ENCODE measurements at places on chromosomes 12 and 14.

GRCh38 chr14:58107947-58108552 is 44.0 kb downstream of the ARMH4 start:
- no peak for ATAC-seq

DNA sequence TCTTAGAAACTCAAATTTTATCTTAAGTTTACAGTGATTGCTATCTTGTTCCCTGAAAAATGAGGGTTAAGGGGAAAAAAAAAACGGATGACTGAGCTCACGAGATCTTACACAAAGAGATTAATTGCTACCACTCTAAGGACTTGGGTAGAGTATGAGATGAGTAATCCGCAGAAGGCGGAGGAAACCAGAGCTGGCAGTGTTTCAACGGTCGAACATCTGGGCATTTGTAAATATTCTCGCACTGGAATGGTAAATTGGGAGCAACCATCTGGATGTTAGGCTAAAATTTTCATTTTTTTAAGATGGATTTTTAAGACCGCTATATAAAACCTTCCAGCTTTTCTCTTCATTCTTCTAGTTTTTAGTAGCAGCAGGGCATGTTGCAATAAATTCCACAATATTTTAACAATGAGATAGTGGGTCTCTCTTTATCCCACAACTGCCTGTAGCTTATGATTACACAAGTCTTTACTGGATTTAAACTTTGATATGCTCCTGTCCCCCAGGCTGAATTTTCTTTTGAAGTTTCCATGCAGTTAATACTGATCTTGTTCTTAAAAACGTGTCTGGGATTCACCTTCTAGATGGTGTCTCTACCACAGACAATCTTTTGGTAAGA is 1324.1 kb downstream of the AACS start:
- no peak for ATAC-seq

GRCh38 chr12:63955831-63956666 is 111.5 kb downstream of the SRGAP1 start:
- no peak for ATAC-seq

GRCh38 chr14:100532906-100533655 is 54.1 kb downstream of the BEGAIN start:
- ATAC-seq, result no peak

- no peak for ATAC-seq
Measured at GRCh38 chr14:33647385-33647786, 303.5 kb downstream of the EGLN3 start.

- ATAC-seq, result no peak
Measured at GRCh38 chr12:31880340-31880739, 78.9 kb upstream of the RESF1 start.

DNA sequence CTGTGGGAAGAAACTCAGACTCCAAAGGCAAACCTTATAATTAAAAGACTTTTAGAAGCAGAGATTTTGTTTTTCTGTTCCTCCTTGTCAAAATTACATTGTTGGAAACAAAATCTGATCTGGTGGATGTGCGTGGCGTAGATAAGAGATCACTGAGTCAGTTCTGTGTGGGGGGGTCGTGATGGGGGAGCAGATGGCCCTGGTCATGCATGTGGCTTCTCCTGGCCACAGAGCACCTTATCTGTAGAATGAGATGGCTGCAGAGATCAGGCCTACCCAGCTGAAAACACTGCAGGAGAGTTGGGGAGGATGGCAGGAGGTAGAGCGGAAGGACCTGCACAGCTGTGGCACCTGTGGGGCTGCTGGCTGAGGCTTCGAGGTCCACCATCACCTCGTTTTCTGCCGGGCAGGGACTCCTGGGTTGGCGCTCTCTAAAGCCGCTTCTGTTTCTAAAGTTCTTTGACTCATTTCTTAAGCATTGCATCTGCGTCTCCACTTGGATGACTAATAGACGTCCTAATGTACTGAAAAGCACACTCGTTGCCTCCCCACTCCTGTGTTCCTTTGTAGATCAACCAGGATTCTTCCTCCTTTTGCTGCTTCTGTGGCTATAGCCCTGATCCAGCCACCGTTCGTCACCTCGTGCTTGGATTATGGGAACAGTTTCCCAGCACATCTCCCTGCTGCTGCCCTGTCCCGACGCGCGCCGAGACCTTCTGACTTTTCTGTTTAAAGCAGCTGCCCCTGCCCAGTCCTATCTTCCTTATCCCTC is 93.4 kb downstream of the TSPAN9 start:
- no peak for ATAC-seq

GRCh38 chr14:72759670-72760069 is 134.2 kb downstream of the DPF3 start:
- no peak for ATAC-seq

DNA sequence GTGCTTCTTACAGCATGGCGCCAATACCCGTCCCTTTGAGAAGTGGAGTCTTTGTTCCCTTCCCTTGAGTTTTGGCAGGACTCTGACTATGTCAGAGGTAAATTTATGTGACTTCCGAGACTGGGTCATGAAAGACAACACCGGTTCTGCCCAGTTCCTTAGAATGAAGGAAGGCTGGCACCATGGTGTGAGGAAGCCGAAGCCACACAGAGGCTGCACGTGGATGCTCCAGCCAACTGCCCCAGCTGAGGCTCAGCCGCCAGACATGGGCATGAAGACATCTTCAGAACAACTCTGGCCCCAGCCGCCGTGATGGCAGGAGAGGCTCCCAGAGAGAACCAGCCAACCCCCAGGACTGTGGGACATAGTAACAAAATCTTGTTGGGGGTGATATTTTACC is 111.2 kb downstream of the CALM1 start:
- no peak for ATAC-seq

- ATAC-seq, result no peak
Measured at GRCh38 chr14:34680806-34681479, 33.5 kb downstream of the CFL2 start.

GRCh38 chr12:1591543-1591942 is 2.8 kb downstream of the FBXL14 start:
- ATAC-seq, result no peak

GRCh38 chr14:21068521-21069387 is 1.4 kb upstream of the ARHGEF40 start:
- ATAC-seq, result peak; percentile 61

GRCh38 chr14:94170136-94170535 is 4.0 kb upstream of the PPP4R4 start:
- ATAC-seq, result no peak

DNA sequence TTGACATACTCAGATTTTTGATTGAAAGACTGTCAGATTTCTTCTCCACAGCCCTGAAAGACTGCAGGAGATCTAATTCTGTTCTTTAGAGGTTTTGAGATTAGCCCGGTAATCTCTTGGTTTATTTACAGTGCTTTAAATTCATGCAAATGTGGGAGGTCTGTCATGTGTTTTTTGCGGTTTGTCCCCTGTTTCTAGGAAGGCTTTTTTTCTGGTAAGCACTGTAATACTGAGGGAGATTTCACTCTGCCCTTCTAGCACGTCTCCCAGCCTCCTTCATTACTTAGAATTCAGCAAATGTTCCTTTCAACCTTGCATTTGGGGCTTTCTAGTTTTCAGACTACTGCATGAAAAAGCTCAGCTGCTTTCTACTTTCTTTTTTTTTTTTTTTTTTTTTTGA is 31.1 kb downstream of the GPHN start:
- ATAC-seq, result no peak

DNA sequence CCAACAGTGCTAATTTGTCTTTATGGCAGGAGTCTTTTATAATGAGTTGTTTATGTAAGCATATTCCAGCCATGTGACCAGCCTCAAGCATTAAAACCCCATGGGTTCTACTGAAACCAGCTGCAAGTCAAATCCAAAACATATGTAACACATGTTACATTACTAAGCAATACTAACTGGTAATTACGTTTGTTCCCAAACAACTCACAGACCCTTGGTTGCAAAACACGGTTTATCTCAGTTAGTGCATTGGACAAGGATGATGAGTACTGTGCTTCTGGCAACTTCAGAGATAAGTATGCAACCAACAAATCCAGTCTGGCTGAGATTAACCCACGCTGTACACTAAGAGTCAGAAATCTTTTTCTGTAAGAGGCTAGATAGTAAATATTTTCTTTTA is 110.1 kb upstream of the FAR2 start:
- no peak for ATAC-seq

GRCh38 chr14:94043756-94044475 is 17.8 kb downstream of the OTUB2 start:
- no peak for ATAC-seq

GRCh38 chr14:56989359-56989758 is 179.1 kb upstream of the OTX2 start:
- ATAC-seq, result no peak

DNA sequence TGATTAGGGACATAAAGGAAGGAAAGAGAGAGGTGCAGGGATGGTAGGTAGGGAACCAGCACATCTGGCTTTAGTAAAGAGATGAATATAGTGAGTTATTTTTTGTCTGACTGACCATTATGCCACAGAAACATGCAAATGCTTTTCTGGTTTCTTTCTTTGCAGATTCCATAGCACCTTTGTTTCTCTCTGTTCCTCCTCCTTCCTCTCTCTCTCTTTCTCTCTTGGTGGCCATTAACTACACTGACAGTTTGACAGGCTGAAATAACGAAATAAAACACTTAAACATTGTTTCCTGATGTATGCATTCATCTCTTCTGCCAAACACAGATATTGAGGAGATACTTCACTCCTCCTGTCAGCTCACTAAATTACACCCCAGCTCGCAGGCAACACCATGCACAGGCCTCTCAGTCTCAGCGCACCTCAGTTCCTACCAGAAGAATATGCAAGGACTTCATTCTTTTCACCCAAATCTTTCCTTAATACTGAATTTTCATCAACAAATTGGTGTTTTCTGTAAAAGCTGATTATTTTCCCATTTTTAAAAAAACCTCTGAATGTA is 406.9 kb upstream of the SOX5 start:
- no peak for ATAC-seq

- no peak for ATAC-seq
Measured at GRCh38 chr12:124452576-124453331, 114.7 kb downstream of the NCOR2 start.

- no peak for ATAC-seq
Measured at GRCh38 chr14:54349713-54350112, 47.1 kb upstream of the CDKN3 start.

GRCh38 chr12:68803948-68804656 is 3.9 kb upstream of the MDM2 start:
- no peak for ATAC-seq
